ENCODE measurements at places on chromosomes 1 and 21. TPM values are rescaled to one million over a fixed set of nuclear protein-coding genes. Genes with fewer than 3 reads are reported as not detected.
A peak's percentile ranks its signal among the peaks of the same experiment; 100 is the strongest.

DNA sequence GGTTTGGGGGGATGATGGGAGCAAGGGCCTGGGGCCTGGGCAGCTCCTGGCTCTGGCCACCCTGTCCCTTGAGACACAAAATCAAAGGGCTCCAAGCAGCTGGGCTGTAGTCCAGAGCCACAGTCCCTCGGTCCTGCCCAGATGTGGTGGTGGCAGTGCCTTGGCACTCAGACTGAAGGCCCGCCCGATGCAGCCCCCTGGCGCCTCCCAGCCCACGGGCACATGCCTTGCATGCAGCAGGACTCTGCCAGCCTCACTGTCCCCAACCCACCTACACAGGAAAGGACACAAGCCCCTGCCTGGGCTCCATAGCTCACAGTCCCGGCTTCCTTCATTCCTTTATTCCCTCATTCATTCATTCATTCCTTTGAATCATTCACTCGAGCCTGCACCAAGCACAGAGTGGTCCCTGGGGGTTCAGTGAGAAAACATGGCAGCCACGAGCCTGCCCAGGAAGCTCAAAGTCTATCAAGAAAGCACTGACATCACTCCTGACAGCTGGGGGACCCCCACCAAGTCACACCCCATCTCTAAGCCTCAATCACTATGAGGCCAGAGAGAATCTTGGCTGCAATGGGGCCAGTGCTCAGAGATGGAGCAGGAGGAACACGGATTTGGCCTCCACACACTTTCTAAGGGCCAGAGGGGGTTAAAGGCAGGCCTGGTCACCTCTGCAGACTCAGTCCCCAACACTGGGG is 5.8 kb downstream of the SDC3 start:
- no peak for DNase-seq

DNA sequence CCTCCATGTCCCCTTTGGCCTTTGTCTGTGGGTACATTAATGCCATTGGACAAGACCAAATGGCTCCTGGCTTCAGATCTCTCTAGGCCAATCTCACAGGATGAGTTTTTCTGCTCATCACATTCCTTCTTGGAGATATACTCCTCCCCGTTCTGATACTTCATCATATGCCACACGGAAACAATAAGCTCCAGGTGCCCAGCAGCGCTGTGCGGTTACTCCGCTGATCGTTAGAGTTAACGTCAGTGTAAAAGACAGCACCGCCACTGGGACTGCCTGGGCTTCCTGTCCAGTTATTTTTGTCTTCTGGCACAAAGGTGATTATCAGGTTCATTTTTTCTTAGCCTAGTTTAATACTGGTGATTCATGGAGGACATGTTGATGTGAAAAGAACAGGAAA is 22.5 kb downstream of the CACHD1 start:
- no peak for DNase-seq

DNA sequence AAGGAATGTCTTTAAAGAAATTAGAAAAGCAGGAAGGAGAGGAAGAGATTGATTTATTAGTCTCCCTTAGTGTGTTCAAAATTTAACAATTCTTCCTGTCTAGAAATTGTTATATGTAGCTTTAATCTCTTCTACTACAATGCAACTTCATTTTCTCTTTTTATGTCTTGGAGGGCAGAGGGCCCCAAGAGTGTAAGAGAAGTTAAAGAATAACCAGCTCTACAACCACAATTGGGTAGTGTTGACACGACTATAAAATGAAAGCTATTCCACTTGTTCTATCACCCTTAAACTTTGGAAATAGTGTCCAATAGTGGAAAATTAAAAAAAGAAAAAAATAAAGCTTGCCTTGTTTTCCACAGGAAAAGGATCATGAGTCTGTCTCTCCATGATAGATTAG is 82.6 kb upstream of the DPYD start:
- no peak for DNase-seq

- DNase-seq: peak; percentile 68
These were observed 2.2 kb downstream of the TCEA3 start for GRCh38 chr1:23422241-23422877.

DNA sequence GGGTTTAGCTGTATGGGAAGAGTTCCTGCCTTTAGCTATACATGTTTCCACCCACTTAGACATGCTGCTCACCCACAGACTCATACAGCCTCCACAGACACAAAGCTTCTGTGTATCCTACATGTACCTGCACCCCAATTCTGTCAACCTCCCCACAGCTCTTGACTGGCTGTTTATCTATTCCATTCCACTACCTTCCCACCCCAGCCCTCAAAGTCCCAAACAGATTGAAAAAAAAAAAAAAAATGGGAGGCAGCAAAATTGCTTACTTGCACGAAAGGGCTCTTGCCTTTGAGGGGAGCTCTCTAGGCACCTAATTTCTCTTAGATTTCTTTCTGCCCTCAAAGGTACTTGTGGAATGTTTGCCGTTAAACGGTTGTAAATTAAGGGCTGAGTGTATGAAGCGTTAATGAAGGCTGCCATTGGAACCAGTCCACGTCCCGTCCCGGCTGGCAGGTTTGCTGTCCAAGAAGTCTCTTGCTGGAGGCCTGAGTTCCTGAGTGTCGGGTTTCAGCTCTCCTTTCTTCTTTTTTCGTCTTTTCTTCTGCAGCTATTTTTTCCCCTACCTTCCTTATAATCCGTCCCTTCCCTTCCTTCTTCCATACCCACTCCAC is 43.6 kb downstream of the PBX1 start:
- DNase-seq: peak; percentile 37

The ITPKB gene
- 17.7 TPM for total RNA-seq
